ENCODE measurements at places on chromosomes 5 and 9.

GRCh38 chr5:905139-905642 lies 12.5 kb downstream of the TRIP13 start:
- DNase-seq, result no peak

- DNase-seq, result no peak
Measured at GRCh38 chr5:10590226-10590999, 26.5 kb downstream of the ANKRD33B start.

DNA sequence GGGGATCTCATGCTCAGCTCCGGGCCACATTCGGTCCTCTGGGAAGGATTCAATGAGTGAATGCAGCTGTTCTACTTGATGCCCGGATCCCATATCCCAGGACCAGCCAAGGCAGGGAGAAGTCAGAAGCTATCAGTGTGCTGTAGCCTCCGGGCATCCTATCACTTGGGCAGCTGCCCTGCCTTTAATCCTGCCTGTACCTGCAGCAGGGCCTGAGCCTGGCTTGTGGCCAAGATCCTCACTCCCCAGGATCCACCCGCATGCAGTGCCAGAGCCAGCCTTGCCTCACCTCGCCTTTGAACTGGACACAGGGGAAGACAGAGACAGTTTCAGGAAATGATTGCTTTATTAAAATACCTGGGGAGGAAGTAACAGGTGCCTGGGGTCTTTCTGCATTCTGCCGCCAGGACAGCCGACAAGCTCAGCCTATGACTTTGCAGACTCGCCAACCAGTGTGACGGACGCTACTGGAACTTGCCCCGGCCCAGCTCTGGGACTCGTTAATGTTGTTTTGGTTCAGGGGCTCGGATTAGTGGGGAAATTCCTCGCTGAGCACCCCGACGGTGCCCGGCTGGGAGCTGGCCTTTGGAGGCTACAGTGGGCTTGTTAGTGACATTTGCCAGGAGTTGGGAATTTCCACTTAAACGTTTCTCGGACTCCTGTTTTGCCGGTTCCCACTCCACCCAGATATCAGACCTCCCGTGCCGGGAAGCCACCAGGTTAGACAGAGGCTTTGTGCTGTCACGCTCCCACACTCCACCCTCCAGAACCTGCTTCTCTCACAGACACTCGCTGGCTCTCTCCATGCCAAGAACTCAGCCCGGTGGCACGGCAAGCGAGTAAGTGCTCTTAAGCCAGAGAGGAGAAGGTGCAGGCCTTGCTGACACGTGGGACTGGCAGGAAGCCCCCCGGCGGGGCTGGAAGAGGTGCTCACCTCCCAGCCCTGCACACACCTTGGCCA lies 721 bp downstream of the PTGES start:
- DNase-seq, result no peak

DNA sequence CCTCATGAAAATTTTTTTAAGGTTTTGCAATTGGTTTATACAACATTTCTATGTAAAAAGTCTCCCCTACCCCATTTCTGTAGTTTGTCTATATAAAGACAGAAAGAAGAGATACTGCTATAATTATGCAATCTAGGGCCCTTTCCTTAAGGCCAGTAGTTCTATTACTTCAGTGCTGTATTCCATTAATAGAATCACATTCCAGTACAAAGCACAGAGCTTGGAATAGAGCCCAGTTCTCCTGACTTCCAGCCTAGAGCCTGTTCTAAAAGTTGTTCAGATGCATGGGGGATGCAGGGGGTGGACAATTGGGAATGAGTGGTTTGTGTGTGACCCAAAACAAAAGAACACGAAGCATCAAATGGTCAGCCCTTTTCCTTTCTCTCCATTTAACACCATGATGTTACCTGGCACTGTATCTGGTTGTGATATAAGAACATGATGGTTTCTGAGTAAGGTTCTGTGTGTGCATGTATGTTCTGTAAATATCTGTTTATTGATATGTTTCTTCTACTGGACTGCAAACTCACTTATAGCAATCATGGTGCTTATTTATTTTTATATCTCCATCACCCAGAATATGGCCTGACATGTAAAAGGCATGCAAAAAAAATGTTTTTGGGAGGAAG lies 8.2 kb upstream of the GRAMD2B start:
- peak; percentile 32 for DNase-seq

- no peak for DNase-seq
Measured at GRCh38 chr5:83118976-83119375, 41.6 kb downstream of the XRCC4 start.

- no peak for DNase-seq
Measured at GRCh38 chr5:159877894-159878448, 38.3 kb upstream of the ADRA1B start.

GRCh38 chr9:125613141-125613540 lies 93.9 kb downstream of the MAPKAP1 start:
- DNase-seq, result no peak

- no peak for DNase-seq
Measured at GRCh38 chr5:109099081-109099480, 310.7 kb downstream of the PJA2 start.

Data from HFF-Myc (cell line).